Fibroblast of skin of back (primary cell): ENCODE measurements at places on chromosomes 12 and 14.

DNA sequence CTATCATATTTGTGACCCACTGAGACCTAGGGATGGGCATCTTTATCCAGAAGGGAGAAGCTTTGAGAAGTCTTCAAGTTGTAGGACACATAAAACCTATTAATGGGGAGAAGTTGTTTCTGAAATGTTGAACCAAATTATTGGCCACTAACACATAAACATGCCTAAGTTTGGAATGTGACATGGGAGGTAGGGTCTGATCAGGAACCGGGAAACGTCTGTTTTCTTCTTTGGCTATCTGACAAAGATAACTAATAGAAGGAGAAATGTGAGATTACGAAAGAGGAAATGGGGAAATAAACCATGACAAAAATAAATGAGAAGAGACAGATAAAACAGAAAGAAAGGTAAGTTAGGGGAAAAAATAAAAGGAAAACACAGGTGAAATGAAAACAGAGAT lies 425.2 kb downstream of the EGLN3 start:
- no peak for DNase-seq

DNA sequence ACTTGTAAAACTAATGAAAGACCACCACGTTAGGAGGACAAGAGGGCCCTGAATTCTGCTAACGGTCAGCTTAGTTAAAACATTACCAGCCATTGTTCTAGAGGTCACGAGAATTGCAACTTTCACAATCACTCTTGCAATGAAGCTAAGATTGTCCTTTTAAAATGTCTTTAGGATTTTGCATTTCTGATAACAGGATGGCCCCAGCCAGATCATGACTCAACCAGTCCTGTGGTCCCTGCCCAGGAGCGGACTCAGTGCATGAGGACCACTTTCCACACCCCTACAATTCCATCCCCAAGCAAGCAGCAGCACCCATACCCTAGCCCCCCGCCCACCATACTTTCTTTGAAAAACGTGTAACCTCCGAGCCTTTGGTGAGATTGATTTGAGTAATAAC lies 28.7 kb downstream of the HSP90AA1 start:
- no peak for DNase-seq

DNA sequence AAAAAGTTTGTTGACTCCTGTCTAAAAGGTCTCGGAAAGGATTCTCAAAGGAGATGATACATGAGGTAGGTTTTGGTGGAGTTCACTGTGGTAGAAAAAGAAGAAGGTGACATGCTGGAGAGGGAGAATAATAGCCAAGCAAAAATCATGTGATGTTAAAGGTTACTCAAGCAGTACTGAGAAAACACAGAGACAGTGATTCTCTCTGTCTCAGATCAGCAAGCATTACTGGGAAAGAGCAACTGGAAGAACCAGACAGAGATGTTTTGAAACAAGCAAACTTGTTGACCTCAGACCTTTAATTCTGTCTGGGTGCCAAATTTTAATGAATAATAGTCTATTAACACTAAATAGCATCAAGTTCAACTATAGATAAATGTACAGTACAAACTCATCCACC lies 183.5 kb upstream of the PLEKHG7 start:
- DNase-seq, result no peak

DNA sequence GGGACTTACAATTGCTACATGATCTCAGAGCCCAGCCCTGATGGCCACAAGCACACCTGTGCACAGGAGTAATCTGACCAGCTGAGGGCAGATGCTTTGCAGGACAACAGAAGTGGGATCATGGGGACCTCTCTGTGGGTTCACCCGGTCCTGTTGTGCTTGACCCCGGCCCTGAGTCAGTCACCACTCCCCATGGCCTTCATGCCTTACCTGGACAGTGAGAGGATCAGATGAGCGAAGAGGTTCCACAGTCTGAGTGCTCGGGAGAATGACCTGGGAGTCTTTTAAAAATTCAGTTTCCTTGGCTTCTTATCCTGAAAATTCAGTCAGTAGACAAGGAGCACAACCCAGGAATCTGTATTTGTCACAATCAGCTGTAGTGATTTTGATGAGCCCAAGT lies 88.1 kb downstream of the NTF3 start:
- no peak for DNase-seq

DNA sequence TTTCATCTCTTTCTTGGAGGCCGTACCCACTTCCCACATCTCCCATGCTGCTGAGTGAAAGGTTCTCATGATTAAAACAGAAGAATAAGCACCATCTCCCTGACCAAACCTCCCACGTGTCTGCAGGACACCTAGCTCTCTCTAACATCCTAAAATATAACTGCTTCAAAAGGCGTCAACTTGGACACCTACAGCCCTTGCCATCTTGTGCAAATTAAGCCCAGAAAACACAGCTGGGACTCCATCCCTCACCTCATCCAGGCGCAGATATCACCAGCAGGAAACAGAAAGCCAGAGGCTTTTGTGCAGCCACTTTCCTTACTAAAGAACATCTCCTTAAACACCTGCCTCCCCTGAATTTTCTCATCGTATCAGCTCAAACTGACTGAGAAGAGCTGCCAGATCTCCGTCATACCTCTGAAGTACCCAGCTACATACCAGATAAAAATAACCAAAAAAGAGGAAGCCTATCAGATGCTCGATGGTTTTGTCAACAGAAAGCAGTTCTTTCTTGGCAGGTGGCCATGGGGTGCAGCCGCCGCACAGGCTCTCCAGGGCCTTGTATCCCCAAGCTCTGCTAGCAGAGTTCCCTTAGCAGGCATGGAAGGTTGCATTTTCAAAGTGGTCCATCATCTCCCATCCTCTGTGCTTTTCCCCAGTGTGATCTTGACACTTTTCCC lies 28.8 kb downstream of the MAP3K9 start:
- DNase-seq, result no peak

DNA sequence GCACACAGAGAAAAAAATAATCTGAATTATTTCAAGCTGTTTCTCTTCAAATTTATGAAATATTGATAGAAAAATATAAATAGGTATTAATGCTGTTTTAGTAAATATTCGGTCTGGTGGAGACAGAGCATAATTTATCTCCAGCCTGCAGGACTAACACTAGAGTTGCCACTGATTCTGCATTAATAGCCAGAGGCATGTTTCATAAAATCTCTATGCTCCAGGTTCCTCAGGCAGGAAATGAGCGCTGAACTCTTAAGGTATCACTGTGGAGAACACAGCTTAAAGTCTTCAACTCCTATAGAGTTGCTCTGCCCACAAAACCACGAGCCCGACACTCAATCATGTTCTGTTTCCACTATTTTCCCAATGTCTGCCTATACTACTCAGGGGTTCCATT lies 470.0 kb upstream of the TMPO start:
- DNase-seq, result no peak

DNA sequence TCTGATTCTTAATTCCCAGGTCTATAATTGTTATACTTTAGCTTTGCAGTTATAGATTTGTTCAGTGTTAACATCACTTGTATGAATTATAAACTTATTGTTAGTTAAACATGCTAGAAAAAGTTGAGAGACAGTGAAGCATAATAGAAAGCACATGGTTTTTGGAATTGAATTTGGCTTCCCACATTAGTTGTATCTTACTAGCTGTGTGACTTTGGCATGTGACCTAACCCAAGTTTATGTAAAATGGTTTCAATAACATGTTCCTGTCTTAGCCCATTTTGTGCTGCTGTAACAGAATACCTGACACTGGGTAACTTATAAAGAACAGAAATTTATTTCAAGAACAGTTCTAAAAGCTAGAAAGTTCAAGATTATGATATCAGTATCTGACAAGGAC lies 146.3 kb downstream of the PDE3A start:
- no peak for DNase-seq
